ENCODE measurements at places on chromosomes 3 and 15.

DNA sequence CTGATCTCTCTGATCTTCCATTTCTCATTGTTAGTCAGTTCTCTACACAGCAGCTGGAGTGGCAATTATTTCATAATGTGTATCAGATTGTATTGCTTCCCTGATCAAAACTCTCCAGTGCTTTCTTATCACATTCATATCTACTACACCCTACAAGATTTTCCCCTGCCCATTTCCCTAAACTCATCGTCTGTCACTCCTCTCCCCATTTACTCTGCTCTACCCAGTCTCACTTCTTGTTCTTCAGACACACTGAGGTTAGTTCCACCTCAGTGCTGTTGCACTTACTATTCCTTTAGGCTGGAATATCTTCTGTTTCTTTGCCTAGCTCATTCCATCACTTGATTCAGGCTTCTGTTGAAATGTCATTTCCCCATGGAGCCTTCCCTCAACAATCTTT is 197.1 kb downstream of the SATB1 start:
- no peak for DNase-seq

- no peak for DNase-seq
Observed at GRCh38 chr3:43584043-43584826, 37.6 kb downstream of the ANO10 start.

GRCh38 chr15:35723852-35724251 is 177.9 kb upstream of the DPH6 start:
- no peak for DNase-seq

- no peak for DNase-seq
Observed at GRCh38 chr15:80531388-80531787, 127.2 kb downstream of the ARNT2 start.

DNA sequence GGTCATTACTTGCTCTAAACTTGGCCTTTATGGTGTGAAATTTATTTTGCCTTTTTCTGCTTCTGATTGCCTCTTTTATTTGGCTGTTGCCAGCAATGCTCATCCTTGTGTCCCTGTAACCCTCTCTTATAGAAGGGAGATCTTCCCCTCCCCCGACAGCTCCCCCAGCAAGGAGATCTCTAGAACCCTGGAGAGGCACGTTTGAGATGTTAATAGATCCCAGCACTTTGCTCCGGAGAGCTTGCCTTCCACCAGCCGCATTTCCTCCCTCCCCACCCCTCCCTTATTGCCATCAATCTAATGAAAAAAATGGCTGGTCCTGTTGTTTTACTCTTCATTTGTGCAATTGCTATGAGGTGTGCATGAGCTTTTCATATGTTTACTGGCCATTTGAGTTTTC is 18.2 kb downstream of the TRIM71 start:
- no peak for DNase-seq

- no peak for DNase-seq
Observed at GRCh38 chr15:54810496-54810895, 386.2 kb downstream of the RSL24D1 start.

DNA sequence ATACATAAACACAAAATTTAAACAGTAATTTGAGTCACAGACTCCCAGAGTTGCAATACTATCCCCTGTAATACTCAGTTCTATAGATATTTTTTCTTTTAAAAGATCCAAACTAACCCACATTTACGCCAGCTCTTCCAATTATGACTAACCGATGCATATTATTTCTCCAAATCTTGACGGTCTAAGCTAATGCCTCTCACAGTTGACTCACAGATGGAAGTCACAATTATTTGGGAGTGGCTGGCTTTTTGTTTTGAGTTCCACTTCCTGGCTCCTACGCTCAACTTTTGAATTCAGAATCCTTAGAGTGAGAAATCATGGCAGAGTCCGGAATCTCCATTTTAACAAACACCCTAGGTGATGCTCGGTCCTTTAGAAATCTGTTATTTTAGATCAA is 749.9 kb downstream of the FHIT start:
- no peak for DNase-seq

GRCh38 chr3:52721002-52721729 is 15.3 kb downstream of the SPCS1 start:
- no peak for DNase-seq

DNA sequence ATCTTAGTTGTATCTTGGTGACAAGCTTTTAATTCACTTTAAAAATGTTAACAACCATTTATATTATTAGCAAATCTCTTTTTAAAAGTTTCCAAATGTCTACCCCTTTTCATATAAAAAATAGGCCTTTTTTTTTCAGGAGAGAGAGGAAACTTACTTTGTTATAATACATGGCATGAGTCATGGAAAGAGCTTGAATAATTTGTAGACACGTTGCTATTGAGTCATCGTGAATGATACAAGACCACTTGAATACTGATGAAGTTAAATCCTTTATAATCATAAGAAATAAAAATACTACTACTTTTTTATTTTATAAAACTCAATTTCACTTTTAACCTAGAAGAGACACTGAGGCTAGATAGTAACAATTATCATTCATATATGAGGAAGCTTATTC is 70.3 kb upstream of the BBX start:
- no peak for DNase-seq

GRCh38 chr3:125480656-125481374 is 39.2 kb downstream of the SNX4 start:
- DNase-seq = no peak

GRCh38 chr3:64316971-64317370 is 91.7 kb upstream of the PRICKLE2 start:
- DNase-seq = no peak

DNA sequence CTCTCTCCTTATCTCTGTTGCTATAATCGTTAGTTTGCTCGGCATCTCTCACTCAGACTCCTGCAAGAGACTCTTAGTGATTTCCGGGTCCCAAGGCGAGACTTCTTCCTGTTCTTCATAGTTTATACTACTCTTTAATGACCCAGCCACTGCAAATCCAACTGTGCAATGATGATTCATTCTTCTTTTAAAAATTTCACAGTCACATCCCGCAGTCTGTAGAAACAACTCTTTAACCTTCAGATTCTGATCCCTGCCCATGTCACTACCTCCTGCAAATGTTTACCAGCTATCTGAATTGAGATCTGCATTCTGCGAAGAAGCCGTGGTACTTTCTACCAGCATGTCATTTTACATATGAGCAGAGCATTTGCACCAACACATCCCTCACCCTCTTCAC is 2.8 kb upstream of the VGLL3 start:
- DNase-seq = no peak

- no peak for DNase-seq
Observed at GRCh38 chr3:99637368-99638111, 854 bp upstream of the COL8A1 start.

DNA sequence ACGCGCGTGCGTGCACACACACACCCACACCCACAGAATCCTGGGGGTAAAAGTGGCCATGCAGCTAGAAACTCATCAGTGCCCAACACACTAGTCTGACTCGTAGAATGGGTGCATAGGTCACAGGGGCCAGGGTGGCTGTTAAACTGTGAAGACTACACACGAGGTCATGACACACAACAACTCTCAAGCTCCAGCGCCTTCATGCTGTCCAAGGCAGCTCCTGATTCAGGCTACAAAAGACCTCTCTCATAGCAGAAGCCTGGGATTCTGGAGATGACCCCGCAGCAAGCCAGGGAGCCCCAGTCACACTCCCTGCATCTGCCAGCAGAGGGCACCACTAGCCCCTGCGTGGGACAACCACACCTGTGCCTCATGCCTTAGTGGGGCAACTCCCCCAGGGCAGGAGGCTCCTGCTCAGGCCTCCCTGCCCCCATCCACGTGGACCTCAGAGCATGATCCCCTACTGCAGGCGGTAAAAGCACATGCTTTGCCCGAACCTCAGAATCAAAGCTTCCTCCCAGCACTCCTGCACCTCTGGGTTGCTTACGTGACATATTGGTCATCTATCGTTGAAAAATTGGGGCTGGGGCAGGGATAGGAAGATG is 93.1 kb downstream of the LRIG1 start:
- DNase-seq = no peak

DNA sequence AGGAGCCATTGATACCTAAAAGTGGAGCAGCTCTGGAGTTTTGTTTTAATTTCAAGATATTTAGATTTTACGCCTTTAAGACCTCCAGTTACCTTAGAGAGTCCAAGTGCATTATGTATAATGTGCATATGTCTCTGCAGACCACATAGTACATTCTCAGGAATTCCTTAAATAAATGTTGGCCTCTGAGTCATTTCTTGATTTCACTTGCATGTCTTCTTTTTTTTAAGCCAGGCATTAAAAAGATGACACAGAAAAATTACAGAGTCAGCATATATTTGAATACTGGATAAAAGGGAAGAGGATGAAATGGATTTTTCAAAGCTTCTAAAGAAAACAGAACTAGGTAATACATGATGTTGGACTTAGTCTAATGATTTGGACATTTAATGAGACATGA is 125.2 kb downstream of the TMCO5A start:
- no peak for DNase-seq
